ENCODE measurements at places on chromosomes 1 and 21.
A peak's percentile ranks its signal among the peaks of the same experiment; 100 is the strongest.

DNA sequence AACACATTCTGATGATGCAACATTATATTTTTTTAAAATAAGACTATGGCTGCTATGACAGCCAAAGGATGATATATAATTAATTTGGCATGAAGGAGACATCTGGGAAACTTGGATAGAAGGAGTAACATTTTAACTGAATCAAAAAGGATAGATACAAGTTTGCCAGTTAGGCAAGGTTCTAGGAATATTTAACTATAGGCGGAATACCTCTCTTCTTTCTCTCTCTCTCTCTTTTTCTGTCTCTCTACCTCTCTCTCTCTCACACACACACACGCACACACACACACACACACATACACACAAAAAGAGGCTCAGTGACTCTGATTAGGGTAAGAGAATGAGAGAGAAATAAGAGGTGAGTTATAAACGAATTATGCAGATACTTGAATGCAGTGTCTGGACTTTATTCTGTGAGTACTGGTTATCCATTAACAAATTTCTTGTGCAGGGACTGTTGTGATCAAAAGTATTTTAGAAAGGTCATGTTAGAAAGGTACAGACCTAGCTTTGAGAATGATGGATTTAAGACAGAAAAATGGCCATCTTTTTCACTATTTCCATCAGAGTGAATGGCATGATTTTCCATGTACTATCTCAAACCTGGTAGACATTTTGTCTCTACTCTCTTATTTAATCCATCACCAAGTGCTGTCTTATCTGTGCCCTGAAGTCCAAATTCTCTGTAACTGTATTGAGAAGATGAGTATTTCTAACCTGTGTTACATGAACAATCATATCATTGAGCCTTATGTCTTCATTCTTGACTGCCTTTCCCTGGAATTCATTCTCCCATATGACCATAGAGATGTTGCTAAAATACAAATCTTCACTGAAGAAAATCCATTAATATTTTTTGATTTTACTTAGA lies 1106.9 kb upstream of the ADGRL4 start:
- no peak for DNase-seq

GRCh38 chr21:17668479-17669140 lies 55.9 kb upstream of the BTG3 start:
- DNase-seq: no peak

DNA sequence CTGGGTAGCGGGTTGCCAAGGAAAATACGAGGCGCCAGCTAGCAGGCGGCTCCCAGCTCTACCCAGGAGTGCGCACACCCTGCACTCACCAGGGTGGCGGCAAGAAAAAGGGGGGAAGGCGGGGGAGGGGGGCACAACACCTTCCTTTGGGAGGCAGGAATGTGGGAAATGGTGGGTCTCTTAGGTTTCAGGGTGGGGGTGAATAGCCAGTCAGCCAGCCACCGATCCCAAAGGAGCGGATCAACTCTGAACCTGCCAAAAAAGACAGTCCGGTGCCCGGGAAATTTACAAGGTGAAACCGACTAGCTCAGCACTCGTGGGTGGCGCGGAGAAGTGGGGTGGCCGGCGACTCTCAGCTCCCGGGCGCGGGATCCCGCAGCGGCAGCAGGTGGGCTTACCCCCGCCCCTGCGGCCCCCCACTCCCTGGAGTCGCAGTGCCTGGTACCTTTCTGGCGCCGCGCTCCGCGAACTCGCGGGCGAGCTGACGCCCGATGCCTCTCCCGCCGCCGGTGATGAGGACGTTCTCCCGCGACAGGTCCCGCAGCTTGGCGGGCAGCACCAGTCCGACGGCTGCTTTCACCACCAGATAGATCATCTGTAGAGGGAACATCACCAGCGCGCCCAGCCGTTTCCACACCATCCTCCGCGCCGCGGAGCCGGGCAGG lies 1.2 kb downstream of the DHRS3 start:
- DNase-seq: peak; percentile 56

GRCh38 chr1:30756545-30757351 lies 826 bp downstream of the LAPTM5 start:
- DNase-seq: peak; percentile 84

GRCh38 chr1:72896256-72896655 lies 613.9 kb upstream of the NEGR1 start:
- DNase-seq: no peak

DNA sequence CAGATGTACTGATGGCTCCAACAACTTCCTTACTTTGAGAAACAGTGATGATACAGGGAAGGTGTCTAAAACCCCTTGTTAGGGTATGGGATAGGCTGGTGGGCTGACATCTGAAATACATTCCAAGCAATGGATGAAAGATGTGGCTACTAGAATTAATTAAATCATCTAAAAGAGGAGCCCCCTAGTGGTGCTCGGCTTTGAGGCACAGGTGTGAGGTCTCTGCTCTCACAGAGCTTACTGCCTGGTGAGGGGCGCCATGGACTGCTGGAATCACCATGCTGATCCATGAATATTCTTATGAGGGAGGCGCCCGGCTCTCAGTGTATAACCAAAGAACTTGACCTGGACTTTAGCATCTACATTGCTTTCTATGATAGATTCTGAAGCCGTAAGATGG lies 48.5 kb downstream of the GNG4 start:
- peak; percentile 40 for DNase-seq

DNA sequence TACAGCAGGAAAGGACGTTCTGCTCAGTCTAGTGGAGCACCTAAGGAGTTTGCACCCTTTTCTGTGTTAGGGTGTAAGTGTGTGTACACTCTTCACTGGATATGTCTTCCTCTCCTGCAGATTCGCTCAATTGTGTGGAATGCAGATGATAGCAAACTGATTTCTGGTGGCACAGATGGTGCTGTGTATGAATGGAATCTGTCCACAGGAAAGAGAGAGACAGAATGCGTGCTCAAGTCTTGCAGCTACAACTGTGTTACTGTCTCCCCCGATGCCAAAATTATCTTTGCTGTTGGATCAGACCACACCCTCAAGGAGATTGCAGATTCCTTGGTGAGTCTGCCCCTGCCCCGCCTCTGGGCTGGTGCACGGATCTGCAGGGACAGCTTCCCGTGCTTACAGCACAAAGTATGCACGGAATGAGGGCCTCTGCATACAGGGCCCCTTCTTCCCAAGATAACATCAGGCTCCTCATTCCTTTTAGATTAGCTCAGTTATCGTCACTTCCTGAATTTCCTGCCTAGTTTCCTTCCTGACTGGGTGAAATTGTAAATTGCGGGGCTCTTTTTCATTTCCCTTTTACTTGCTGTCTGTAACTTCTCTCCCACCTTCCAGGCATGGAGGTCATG lies 34.6 kb downstream of the CFAP57 start:
- DNase-seq: no peak

GRCh38 chr1:156616463-156616862 lies 2.8 kb upstream of the HAPLN2 start:
- DNase-seq: no peak

GRCh38 chr1:64519901-64520300 lies 50.0 kb downstream of the CACHD1 start:
- no peak for DNase-seq

DNA sequence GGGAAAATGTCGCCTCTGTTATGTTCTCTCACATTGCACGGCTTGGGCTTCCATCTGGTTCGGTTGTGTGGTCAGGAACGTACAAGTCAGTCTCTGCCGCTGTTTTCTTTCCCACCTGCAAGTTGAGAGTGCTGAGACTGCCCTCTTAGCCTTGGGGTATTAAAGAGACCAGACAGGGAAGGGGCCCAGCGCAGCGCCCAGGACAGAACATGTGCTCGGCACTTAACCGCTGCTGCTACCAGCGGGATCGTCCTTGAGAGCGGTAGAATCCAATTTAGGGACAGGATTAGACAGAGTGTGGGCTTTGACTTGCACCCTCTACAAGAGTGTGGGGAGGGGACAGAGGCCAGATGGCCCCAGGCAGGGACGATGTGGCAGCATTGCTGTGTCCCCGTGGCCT lies 17.7 kb upstream of the AGPAT3 start:
- DNase-seq: no peak

DNA sequence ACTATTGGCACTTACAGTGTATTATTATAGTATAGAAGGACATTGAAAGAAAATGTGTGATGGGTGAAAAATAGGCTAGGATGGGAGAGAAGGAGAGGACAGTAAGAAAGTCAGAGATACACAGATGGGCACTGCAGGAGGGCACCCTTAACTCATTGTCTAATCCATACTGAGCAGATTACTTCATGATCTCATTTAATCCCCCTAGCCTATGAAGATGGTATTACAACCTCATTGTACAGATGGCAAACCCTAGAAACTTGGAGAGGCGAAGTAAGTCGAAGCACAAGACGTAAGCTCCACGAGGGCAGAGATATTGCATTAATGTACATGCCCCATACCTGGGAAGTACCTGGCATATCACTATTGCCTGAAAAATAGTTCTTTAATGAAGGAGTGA lies 346.9 kb upstream of the DAB1 start:
- DNase-seq: no peak

DNA sequence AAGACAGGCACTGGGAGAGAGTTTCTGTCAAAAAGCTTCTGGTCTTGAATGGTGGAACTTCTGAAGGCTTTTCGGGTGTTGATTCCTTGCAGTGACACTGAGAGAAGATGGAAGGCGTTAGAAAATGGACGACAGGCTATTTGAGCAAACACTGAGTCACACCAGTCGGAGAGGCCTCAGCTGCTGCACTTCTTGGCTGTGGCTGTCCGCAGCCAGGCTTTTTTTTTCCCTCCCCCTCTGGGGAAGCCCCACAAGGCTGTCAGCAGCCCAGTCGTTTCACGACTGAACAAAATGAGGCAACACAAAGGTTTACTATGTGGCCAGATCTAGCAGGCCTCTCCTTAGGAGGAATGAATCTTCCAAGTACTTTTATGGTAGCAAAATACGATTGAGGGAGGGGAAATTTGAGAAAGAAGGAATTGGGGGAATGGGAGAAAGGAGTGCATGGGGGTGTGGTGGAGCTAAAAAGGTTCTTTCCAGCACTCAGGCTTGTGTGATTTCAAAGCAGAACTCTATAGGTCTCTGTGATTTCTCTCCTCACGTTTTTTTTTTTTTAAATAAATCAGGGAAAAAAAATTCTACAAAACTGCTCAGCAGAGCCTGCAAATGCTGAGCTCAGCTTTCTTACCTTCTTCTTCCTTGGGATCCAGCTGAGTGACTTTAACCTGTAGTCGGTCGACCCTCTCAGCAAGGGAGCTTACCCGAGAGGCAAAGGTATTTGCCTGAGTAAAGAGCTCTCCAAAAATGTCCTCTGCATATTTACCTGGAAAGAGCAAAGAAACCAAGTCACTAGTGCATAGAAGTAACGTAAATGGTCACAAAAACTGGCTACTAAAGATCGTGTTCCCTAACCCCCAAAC lies 26.1 kb downstream of the GPR3 start:
- DNase-seq: peak; percentile 47

DNA sequence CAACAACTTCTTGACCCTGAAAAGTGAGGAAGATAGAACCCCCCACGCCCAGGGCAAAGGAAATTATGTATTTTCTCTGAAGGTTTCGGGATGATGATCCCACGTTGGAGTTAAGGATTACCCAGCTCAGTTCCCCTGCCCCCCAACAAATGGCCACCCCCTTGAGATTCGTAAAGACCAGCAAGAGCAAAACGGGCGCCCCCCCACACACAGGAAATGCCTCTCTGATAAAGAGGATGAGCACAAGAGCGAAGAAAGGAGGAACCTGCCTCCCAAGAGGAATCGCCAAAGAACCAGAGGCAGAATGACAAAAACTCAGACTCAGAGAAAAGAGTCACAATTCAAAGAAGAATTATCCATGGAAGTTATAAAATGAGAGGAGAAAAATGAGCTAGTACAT lies 576.9 kb downstream of the MATN1 start:
- DNase-seq: no peak

DNA sequence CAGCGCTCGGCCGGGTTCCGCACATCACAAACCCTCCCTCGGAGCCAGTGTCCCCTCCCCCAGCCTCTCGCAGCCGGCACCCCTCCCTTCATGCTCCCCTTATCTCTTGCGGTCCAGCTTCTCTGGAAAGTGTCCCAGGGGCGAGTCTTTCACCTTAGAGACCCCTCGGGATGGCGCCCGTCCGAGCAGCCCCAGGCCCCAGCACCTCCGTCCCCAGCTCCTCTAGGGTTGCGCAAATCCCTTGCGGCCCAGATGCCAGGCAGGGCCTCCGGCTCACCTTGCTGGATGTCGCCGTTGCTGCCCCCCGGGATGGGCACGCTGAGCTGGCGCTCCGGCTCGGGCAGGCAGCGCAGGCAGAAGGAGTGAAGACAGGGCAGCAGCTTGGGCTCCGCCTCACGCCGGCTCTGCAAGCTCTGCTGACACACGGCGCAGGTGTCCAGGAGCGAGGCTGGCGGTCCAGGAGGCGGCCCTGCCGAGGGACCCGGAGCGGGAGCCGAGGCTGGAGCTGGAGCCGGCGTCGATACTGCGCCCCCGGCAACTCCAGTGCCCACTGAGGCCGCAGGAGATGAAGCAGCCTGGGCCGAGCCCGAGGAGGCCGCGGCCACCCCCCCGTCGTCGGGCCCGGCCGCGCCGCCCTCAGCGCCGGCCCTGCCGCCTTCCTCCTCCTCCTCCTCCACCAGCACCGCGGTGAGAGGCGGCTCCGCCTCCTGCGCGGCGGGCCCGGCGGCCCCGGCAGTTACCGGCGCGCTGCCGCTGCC lies 550 bp downstream of the TRIM33 start:
- peak; percentile 46 for DNase-seq

GRCh38 chr1:202890392-202890791 lies 1.4 kb upstream of the RABIF start:
- DNase-seq: no peak

- peak; percentile 79 for DNase-seq
Observed at GRCh38 chr21:45228171-45228641, 59.5 kb downstream of the POFUT2 start.

DNA sequence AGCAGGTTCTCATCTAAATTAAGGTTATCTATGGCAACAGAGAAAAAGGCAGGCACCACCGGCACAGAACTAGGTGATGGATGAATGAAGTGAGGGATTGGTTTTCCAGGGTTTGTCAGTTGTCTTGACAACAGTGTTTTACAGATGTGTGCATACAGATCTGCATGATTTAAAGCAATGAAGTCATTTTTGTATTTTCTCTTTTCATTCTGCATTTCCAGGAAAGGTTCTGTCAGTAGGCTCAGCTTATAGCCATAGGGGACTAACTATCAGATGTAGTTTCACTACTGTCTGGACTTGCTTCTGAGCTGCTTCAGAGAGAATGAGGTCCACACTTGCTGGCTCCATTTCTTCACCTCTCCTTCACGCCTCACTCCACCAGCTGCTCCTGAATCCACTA lies 98.2 kb upstream of the LMO4 start:
- DNase-seq: no peak

GRCh38 chr1:20733360-20733975 lies 965 bp upstream of the SH2D5 start:
- DNase-seq: no peak

DNA sequence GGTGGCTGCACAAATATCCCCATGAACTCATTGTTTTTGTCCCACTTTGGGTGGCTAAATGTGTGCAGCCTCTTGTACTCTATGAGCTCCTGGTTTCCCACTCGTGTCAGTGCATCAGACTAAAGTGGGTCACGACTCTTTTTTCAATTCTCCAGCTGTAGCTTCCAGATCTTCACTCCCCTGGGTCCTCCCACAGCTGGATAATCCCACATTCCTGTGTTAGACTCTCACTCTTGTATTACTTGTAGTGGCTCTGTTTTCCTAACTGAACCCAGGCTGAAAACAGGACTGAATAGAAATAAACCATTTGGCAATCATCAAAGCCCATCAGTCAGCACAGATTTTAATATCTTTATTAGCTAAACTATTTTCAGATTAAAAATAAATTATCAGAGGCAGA lies 60.4 kb downstream of the UBE2U start:
- no peak for DNase-seq

GRCh38 chr1:186175588-186175987 lies 199.5 kb downstream of the TPR start:
- no peak for DNase-seq
